NCI-H1105 treated with DMSO at 0.1 percent for 48 hours (cell line): ENCODE measurements at places on chromosomes 1 and 21.

DNA sequence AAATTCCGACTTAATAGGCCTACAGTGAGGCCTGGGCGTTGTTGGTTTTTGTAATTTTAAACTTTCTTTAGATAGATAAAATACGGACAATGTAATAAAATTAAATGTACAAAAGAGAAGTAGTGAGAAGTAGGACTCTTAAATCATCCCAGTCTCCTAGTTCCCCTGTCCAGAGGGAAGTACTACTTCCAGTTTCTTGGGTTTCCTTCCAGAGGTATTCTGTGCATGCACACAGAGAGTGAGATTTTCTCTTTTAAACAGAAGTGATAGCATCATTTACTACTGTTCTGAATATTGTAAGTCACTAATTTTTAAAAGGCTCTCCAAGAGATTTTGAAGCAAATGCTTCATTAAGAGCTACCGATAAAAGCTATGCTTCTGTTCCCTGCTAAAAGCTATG, 7.2 kb upstream of the FNBP1L start:
- no peak for DNase-seq

GRCh38 chr1:24535778-24536177, 20.1 kb upstream of the NCMAP start:
- DNase-seq, result no peak

- peak; percentile 77 for DNase-seq
These were observed 9.8 kb upstream of the PHACTR4 start for GRCh38 chr1:28359592-28360239.

GRCh38 chr1:199122532-199123311, 483.9 kb downstream of the PTPRC start:
- no peak for DNase-seq

DNA sequence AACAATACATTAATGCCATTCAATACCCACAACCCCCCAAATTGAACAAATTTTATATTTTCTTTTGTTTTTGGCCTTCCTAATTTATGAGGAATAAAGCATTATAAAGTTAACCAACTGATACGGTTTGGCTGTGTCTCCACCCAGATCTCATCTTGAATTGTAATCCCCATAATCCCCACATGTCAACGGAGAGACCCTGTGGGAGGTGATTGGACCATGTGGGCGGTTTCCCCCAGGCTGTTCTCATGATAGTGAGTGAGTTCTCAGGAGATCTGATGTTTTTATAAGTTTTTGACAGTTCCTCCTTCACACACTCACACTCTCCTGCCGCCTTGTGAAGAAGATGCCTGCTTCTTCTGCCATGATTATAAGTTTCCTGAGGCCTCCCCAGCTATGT, 6.4 kb upstream of the MCOLN3 start:
- DNase-seq, result no peak

- no peak for DNase-seq
These were observed 205.5 kb downstream of the RPS6KC1 start for GRCh38 chr1:213256438-213257087.

DNA sequence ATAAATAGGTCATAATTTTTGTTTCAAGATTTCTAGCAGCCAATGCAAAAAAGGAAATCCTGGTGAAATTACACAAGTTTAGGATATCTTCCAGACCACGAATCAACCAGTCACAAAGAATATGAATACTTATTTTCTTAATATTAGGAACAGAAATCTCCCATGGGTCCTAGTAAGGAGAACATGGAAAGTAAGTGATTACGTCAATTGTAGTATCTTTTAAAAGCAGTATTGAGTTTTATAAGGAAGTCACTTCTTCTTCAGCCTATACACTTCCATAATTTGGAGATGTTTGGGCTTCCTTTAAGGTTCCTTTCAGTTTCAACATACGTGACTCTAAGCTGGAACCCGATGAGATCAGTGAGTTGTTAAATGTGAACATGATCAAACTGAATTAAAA, 534.5 kb downstream of the USP25 start:
- DNase-seq, result no peak

- no peak for DNase-seq
These were observed 4.4 kb upstream of the ATXN7L2 start for GRCh38 chr1:109479311-109479710.
